CMK (cell line): ENCODE measurements at places on chromosomes 5 and 9.

GRCh38 chr9:136270173-136270705, 24.6 kb upstream of the QSOX2 start:
- no peak for DNase-seq

GRCh38 chr9:2039294-2040180, 24.4 kb downstream of the SMARCA2 start:
- DNase-seq: no peak

- no peak for DNase-seq
Measured at GRCh38 chr5:56440871-56441740, 208.0 kb upstream of the ANKRD55 start.

- no peak for DNase-seq
Measured at GRCh38 chr5:45800331-45800730, 104.2 kb upstream of the HCN1 start.

DNA sequence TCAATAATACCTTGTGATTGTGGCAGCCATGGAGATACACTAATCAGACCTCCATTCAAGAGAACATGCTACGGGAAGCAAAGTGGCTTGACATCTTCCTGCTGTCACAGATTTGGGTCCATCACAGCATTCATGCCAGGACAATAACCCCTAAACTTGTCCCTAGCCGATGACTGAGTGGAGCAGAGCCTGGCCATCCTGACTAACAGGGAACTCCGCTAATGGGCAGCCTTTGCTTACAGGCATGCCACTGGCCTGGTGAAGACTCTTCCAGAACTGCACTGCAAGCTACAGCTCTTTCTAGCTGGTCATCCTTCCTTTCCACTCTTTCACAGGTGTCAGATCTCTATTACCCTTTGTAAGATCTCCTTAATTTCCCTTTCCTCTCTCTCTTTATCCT, 16.0 kb downstream of the FAM174A start:
- DNase-seq: no peak

- DNase-seq: no peak
Measured at GRCh38 chr5:153752890-153753289, 262.4 kb downstream of the GRIA1 start.
